ENCODE measurements at places on chromosomes 12 and 14.

GRCh38 chr12:87853448-87854003 lies 175.7 kb downstream of the C12orf50 start:
- DNase-seq: no peak

GRCh38 chr12:12481631-12482030 lies 81.0 kb downstream of the DUSP16 start:
- no peak for DNase-seq

- no peak for DNase-seq
These were observed 20.4 kb downstream of the ASB2 start for GRCh38 chr14:93955850-93956481.

DNA sequence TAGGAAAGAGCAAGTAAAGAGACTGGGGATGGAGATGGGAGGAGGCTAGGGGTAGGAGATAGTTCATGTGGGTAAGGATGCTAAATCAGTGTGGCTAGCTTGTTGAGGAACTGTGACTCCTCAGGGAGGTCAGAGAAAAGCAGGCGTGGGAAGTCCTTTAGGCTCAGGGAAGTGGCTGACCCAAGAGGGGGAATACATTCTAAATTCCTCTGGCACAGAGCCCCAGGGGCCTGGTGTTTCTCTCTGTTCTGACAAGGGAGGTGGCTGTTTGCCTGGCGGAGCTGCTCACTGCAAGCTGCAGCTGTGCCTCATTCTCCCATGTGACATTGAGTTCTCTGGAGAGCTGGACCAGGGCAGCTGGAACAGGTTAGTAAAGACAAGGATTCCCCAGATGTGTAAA lies 152.2 kb upstream of the SLC38A2 start:
- DNase-seq: no peak

- DNase-seq: no peak
These were observed 28.8 kb upstream of the PTGDR start for GRCh38 chr14:52238682-52239081.
